ENCODE measurements at places on chromosomes 7 and 10.

DNA sequence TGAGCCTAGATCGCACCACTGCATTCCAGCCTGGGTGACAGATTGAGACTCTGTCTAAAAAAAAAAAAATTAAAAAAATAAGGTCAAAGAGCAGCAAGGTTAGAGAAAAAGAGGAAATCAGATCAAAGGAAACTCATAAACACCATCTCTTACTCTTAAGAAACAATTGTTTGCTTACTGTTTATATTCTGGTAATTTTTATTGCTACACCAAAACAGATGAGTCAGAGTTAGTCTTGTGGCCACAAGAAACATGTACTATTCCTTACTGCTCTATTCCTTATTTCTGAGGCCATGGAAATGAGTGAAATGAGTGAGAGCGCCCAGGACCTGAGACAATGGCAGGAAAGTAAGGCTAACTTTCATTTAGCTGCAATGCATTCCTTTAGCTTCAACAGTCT, 387.3 kb downstream of the HPSE2 start:
- no peak for DNase-seq

DNA sequence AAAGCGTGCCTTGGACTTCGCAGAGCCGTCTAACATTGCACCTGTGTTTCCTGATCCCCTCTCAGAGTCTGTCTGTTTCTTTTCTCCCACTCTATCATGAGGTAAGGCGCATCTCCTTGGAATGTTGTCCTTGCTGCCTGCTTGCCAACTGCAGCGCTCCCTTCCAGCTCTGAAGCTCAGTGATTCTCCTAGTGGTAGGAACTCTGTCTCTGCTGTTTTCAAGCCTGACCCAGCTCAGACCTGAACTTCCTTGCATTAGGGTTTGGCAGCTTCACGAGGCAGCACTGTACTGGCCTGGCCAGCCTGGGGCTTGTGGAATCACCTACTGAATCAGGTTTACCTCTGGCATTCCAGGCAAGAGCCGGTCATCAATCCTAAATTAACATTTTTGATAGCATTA, 123.9 kb downstream of the CREB5 start:
- no peak for DNase-seq

DNA sequence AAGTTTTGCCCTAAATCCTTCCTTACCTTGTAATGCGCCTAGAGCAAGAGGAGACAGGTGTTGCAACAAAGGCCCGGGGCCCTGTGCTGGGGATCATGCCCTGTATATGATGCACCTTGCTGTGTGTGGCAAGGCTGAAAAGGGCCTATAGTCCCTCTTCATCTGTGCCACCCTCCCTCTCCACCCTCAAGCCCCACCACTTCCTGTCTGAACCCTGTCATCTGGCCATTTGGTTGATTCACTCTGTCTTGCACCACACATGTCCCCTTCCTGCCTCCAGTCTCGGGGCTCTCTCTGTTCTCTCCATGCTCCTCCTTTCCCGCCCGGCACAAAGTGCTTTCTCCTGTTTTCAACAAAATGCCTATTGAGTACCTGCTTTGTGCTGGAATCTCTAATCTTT, 11.5 kb upstream of the MALSU1 start:
- peak; percentile 27 for DNase-seq

GRCh38 chr7:107712896-107713295, 31.0 kb upstream of the CBLL1 start:
- no peak for DNase-seq

DNA sequence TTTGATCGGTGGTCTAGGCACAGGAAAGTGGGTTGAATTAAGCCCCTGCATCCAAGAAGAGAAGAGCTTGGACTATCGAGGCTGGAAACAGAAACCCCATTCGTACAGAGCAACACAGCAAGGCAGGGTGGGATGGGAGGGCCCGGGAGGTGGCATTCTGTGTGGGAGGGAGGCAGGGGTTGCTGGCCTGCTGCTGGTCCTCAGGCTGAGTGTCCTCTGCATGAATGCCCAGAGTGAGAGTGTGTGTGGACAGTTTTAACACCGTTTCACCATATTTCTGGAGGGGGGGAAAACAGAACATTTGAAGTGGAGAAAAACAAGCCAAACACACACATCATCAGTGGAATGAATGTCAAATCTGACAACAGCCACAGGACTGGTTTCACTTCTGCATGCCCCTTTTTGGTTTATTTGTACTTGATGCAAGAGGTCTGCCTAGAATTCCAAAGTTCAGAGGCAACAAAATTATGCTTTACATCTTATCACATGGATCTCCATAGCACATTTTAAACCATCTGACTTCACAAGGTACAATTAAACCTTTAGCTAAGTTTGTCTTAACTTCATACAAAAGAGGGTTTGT, 11.1 kb upstream of the ENO4 start:
- DNase-seq = no peak

DNA sequence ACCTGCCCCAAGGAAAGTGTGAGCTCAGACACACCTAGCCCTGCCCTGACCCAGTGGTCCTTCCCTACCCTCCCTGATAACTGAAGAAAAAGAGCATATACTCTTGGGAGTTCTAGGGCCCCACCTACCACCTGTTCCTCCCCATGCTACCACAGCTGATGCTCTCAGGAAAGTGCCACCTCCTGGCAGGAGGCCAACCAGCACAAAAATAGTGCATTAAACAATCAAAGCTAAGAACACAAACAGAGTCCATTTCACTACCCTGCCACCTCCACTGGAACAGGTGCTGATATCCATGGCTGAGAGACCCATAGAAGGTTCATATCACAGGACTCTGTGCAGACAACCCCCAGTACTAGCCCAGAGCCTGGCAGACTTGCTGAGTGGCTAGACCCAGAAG, 288.6 kb upstream of the PHF14 start:
- DNase-seq = no peak

DNA sequence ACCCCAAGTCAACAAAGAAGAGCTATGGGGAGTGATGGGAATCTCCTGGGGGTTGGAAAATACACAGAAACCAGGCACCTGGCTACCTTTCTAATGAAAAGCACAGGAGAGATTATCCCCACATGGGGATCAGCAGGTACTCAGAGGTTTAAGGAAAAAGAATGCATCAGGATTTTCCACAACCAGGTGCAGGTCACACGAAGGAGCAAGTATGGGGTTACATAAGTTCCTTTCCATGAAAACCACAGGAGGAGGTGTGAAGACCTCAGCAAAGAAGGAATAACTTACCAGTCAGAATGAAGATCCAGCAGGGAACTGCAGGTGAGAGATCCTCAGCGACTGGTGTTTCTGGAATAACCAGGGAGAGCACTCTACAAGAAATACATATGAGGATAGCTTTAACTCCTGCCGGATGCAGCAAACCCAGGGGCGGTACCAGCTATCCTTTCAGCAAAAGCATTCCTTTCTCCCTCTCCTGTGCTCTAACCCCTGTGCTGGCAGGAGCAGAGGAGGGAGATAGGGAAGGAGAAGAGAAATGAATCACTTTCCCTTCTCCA, 116.7 kb upstream of the TMEM106B start:
- no peak for DNase-seq

DNA sequence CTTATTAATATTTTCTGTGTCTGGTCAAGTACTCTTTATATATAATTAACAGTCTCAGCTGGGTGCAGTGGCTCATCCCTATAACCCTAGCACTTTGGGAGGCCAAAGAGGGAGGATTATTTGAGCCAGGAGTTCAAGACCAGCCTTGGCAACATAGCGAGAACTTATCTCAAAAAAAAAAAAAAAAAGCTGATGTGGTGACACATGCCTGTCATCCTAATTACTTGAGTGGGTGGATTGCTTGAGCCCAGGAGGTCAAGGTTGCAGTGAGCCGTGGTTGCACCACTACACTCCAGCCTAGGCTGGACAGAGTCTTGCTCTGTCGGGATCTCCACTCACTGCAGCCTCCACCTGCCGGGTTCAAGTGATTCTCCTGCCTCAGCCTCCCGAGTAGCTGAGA, 6.7 kb upstream of the ELOVL3 start:
- DNase-seq = no peak

DNA sequence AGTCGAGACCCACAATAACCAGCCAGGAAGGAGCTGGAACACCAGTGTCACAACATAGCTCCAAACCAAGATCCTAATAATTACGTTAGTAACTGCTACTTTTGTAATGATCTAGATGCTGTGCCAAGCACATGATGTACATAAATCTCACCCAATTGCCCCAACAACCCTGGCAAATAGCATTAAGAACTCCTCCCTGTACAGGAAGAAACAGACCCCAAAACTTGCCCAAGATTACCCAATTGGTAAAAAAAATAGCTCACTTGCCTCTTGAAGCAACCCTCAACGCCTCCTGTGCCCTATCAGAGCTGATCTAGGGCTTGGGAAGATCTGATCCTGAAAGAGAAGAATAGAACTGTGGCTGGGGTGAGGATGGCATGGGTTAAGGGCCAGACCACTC, 628.7 kb upstream of the AUTS2 start:
- DNase-seq = no peak

- DNase-seq = no peak
These were observed 337.0 kb upstream of the FZD8 start for GRCh38 chr10:35979116-35979515.

DNA sequence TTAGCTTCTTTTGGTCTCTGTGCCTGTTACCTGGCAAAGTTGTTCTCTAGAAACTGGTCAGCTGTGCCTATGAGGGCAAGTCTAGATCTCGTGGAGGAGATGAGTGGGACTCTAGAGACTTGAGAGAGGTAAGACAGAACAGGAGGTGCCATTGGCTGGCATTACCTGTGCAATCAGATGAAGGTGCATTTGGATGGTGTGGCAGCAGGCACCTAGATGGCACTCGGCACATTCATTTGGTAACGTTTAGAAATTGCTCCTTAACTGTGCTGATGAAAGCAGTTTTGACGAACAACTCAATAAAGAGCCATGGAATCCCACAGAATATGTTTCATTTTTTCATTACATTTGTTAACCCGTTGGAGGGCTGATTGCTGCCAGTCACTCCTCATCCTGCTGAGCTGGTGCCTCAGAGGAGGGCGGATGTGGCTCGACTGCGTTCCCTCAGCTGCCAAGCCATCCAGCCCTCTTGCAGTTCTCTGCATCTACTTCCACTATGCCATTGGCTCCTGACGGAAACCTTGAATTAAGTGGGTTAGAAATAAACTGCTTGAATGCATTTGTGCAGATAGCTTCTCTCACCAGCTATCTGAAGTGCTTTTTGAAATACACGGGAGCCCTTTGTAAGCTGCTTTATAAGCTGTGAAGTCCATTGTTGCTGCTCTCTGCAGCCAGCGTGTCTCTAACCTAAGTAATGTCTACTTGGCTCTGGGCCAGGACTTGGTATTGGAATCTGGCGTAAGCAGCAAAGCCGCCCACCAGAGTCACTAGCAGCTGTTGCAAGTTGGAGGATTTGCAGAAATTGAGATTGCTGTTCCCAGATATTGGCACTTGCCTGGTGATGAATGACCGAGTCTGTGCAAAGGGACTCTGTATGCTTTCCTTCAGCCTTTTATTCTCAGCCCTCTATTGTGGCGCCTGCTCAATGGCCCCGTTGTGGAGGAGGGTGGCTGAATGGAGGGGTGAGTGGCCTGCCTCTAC, 87.4 kb downstream of the LRRC4 start:
- DNase-seq = no peak

DNA sequence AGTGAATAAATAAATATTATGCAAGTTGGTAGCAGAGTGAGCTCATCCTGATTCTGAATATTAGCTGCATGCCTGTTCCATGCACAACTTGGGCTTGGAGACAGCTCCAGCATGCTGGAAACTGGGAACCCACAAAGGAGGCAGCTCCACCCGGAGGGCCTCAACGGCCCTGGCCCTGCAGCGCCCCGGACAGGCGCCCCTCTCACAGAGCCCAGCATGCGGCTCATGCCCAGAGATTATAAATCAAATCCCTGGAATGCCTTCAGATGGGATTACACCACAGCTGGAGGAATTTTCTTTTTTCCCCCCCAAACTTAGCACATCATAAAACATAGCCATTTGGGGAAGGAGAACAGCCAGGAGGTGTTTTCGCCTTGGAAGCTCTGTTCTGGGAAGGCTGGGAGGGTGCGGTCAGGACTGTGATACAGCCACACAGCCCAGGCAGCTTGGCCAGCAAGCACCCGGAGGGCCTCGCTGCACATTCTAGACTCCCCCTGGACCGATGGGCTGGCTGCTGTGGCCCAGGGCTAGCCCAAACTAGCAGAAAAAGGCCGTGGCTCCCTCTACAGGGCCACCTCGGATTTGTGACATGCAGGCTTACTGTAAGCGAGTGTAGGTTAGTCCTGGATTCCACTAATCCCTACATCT, 102.4 kb downstream of the PTPN20 start:
- DNase-seq = no peak

- DNase-seq = no peak
These were observed 46.7 kb upstream of the TEX47 start for GRCh38 chr7:88842201-88842600.

GRCh38 chr10:125984346-125984745, 88.0 kb downstream of the FANK1 start:
- no peak for DNase-seq

DNA sequence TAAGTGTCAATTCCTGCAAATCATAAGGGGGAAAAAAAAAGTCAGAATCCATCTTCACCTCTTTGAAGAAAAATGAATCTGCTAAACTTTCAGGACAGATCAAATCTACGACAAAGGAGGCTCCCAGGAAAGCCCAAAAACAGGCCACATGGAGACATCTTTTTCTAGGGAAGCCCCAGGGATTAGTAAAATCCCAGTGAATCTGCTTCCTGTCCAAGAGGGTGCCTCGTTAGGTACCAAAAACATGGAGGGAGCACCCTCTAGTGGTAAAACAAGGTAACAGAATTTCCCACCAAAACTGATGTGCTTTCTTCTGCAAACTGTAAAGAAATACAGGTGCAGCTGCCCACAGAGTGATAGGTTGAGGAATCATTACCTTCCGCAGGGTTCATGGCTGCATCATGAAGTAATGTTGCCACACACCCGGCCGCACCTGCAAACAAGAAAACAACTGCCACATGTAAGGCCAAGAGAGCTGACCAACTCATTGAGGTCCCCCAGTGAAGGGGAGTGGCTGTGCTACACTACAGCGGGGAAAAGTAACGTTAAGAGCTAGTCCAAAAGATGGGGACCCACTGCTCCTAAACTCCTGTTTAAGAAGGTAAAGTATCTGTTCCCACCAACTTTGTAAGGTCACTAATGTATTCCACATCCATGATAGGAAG, 7.9 kb downstream of the SLC25A28 start:
- peak; percentile 70 for DNase-seq

GRCh38 chr7:137626469-137627067, 220.2 kb downstream of the DGKI start:
- peak; percentile 64 for DNase-seq

DNA sequence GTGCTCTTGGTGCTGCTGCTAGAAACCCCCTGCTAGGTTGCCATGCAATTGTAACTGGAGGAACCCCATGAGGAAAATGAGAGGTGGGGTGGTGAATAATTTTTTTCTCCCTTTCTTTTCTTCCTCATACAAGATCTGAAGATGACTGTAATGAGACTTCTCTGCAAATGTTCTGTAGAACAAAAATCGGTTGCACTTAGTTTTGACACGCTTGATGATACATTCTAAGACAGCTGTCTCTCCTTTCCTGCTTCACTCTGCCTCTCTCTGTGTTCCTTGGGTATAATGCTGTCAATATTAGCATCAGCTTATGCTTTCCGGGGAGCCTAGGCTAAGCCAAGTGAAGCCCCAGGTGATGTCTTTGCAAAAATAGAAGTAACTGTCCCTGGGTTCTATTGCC, 721.5 kb downstream of the POM121L12 start:
- no peak for DNase-seq

GRCh38 chr7:77328669-77329068, 87.5 kb downstream of the GSAP start:
- DNase-seq = no peak
